Kidney epithelial cell (primary cell): ENCODE measurements at places on chromosomes 11 and 22. TPM values are rescaled to one million over a fixed set of nuclear protein-coding genes. Genes with fewer than 3 reads are reported as not detected.

Gene PLA2G3
- total RNA-seq, result 0.46 and 0.48 TPM in 2 replicates

DNA sequence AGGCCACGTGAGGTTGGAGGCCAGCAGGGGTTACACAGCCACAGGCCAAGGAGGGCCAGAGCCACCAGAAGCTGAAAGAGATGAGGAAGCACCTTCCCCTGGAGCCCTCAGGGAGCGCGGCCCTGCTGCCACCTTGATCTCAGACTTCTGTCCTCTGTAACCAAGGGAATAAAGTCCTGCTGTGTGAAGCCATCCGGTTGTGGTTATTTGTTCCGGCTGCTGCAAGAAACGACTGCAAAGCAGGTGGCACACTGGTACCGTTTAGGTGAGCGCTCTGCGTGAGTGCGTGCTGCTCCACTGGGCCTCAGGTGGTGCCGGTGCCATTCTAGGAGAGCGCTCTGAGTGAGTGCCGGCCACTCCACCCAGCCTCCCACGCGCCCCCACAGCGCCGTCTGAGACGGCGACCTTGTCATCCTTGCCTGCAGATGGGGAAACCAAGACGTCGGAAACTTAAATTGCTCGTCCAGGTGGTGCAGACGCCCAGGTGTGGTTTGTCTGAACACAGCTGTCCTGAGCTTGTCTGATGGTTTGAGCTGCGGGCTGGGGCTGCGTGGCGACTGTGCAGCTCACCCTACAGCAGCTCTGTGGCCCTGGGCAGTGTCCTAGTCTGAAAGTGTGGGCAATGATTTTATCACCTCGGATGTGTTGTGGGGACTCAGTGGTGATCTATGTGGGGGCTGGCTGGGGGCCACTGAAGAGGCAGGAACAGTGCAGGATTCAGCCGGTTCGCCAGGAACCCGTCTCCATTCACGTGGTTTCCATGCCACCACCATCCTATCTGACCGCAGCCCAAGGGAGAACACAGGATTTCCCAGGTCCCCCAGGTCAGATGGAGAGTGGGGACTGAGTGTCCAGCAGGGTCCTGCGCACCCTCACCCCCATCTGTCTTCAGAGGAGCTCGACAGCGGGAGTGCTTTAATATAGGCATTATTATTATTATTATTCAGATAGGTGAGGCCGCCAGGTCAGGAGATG, 4.6 kb upstream of the MRGPRG start:
- no peak for DNase-seq

Gene FAM227A
- 2.3 and 5.8 TPM in 2 replicates for total RNA-seq

Gene MAP6
- total RNA-seq, result 3.3 and 5.7 TPM in 2 replicates

DNA sequence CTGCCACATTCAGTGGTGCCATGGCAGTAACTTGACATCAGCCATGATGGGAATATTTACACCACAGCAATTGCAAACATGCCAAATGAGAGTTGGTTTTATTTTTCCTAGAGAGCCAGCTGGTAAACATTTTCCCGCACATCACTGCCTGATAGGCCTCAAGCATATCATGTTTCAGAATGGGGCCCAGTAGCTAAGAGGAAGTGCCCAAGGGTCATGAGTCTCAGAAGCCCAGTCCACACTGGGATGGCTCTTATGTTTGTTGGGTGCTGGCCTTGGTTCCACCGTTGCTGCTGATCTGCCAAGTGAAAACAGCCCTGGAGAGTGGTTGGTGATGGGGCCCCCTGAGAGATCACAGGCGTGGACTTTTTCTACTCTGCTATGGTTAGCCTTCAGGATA, 64.3 kb upstream of the NAV2 start:
- DNase-seq, result no peak

DNA sequence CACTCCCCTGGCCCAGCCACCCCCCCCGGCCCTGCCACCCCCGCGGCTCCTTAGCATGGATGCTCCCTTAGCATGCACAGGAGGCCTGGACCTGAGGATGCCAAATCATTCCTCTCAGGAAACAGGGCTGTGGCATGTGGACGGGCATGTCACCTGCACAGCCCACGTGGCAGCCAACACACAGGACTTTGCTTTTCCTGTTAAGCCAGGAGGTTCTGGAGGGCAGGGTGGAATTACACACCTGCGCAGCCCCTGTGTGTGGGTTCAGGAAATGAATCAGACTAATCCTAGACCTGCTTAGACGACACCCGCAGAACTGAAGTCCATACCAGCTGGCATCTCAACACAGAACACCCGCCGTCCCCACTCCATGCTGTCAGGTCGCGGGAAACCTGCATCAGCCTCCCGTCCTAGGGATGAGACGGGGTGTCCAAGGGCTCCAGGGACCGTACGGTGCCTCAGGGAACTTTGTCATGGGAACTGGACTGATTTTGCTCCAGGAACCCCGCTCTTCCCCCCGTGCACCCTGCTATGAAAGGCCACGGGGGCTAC, 10.2 kb downstream of the CERK start:
- DNase-seq, result no peak

Gene APOA1
- total RNA-seq, result not detected in 2 replicates

- no peak for DNase-seq
These were observed 25.3 kb downstream of the TPST2 start for GRCh38 chr22:26564672-26565071.

- no peak for DNase-seq
These were observed 264.5 kb downstream of the SBF2 start for GRCh38 chr11:10029386-10030121.

- no peak for DNase-seq
These were observed 1.3 kb downstream of the MYH9 start for GRCh38 chr22:36386351-36386899.

DNA sequence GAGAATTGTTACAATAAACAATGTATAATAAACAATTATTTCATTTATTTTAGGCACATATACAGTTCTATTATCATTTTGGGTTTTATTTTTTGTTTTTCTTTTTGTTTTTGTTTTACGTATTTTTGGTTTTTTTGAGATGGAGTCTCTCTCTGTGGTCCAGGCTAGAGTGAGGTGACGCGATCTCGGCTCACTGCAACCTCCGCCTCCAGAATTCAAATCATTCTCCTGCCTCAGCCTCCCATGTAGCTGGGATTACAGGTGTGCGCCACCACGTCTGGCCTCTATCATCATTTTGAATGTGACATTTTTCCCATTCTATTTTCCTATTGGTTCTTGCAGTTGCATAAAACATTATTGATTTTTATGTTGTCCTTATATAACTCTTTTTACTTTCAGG, 20.4 kb upstream of the OR52A1 start:
- DNase-seq, result no peak

GRCh38 chr11:47714554-47715081, 551 bp downstream of the AGBL2 start:
- DNase-seq, result no peak

Gene UPK3A
- not detected in 2 replicates for total RNA-seq

DNA sequence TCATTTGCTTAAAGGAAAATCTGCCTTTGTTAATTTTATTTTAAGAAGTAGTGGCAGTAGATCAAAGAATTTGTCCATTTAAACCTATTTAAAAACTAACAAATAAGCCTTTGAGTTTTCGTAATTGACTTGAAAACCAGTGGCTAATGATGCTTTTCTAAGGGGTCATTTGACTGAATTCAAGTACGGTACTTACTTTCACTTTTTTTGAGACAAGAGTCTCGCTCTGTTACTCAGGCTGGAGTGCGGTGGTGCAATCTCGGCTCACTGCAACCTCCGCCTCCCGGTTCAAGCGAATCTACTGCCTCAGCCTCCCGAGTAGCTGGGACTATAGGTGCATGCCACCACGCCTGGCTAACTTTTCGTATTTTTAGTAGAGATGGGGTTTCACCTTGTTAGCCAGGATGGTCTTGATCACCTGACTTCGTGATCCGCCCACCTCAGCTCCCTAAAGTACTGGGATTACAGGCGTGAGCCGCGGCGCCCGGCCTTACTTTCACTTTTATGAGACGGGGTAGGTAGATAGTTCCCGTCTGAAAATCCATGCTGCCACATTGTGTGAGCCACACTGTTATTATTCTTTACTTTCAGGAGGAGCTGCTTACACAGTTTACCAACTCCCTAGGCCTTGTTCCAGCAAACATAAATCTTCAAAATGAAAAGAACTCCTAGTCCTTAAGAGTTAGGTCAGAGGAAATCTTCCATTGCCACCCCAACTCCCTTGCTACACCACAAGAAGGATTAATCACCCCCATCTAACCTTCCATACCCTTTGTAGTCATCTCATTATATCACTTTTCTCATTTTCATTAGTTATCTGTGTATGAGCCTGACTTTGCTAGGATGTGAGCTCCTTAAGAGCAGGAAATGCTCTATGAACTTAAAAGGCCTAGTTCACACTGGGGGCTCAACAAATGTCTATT, 926.6 kb upstream of the CCDC90B start:
- DNase-seq, result no peak

DNA sequence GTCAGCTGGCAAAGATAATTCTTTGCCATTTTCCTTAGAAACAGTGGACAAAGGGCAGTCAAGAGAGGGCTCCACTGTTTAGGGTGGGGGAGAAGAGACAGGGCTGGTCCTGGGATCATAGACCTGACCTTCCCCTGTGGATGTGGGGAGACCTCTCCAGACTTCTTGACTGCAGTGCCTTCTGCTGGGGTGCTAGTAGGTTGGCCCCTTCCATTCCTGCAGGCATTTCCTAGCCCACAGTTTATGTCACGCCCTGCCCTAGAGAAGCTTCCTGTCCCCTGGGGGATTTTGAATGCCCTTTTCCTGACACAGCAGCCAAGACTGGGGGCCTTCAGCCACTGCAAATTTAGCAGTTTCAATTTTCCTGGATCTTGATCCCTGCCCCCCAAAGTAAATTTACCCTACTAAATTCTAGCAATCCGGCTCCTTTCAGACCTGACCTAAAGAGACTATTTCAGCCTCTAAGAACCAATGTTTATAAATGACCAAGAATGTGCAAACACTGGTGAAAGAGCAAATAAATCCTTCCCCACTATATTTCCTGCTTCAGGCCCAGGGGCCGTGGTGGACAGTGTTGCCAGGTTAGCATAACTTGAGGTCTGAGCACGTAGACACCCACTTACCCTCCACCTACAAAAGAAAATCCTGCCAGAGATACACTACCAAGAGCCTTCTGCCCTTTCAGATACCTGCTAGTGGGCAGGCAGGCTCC, 58.4 kb downstream of the PPFIBP2 start:
- DNase-seq, result no peak

Gene TCN1
- 2.0 TPM in 1 of 2 replicates, not detected in the other for total RNA-seq

DNA sequence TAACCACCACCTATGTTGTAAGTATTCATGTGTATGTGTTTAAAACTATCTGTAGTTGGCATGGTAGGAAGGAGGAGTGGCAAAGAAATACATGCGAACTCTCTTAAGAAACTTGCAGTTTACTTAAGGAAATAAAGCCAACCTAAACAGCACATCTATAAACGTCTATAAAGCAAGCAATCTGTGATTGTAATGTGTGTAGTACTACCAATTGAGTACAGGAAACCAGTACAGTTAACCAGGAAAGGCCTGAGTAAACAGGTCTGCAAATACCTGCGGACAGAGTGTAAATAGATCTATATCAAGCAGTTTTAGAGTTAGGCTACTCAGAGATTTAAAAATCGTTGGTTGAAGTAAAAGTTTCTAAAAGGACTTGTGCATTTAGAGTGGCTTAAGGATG, 59.5 kb upstream of the AMOTL1 start:
- DNase-seq, result no peak

Gene SMIM38
- total RNA-seq, result 0.34 TPM in 1 of 2 replicates, not detected in the other

DNA sequence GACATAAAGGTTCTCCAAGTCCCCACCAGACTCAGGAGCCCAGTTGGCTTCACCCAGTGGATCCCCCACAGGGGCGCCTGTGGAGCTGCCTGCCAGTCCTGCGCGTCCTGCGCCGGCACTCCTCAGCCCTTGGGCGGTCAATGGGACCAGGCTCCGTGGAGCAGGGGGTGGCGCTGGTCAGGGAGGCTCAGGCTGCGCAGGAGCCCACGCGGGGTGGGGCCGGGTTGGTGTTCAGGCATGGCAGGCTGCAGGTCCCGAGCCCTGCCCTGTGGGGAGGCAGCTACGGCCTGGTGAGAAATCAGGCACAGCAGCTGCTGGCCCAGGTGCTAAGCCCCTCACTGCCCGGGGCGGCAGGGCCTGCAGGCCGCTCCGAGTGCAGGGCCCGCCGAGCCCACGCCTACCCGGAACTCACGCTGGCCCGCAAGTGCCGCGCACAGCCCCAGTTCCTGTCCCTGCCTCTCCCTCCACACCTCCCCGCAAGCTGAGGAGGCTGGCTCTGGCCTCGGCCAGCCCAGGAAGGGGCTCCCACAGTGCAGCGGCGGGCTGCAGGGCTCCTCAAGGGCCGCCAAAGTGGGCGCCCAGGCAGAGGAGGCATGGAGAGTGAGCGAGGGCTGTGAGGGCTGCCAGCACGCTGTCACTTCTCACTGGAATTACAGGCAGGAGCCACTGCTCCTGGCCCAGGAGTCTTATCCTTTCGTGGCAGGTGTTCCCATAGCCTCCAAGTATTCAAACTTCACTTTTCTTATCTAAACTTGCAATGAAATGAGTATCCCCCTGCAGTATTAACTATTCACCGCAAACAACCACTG, 22.8 kb upstream of the ZBTB44 start:
- no peak for DNase-seq

DNA sequence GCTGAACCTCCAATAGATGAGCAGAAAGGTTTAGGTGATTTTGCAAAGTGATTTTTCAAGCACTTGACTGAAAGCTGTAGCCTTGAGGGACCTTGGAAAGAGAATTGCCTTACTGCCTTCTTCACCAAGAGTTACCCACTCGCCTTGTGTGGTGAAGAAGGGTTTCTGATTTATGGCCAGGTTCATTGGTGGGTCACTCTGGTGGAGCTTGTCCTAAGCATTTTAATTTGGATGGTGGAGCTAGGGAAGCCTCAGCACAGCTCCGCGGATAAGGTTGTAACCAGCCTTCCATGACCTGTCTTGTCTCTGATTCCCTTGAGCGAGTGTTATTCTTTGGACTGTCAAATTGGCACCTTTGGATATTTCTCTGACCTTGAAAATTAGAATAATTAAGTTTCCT, 226.4 kb downstream of the FAT3 start:
- no peak for DNase-seq

GRCh38 chr22:42743501-42743991, 22.9 kb upstream of the A4GALT start:
- DNase-seq, result no peak

GRCh38 chr11:34403431-34403830, 35.3 kb upstream of the CAT start:
- DNase-seq, result no peak

DNA sequence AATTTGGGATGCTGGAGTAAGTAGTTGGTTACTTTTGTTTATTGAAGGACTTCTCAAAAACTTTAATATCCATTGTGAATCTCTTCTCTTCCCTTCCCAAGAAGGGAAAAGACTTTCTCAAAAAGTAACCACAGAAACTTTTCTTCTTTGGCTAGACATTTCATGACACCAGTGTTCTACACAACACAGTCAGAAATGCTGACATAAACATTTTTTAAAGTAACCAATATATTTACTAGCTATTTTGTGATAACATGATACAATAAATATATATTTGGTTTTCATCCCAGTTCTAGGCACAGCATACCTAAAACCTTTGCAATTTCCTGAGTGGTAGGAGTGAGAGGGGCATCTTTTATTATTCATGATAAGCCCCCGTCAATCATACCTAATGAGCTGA, 47.8 kb downstream of the FAM118A start:
- DNase-seq, result no peak
